Renal cortex interstitium (tissue), 15 donors: ENCODE measurements at places on chromosomes 2 and 18.

DNA sequence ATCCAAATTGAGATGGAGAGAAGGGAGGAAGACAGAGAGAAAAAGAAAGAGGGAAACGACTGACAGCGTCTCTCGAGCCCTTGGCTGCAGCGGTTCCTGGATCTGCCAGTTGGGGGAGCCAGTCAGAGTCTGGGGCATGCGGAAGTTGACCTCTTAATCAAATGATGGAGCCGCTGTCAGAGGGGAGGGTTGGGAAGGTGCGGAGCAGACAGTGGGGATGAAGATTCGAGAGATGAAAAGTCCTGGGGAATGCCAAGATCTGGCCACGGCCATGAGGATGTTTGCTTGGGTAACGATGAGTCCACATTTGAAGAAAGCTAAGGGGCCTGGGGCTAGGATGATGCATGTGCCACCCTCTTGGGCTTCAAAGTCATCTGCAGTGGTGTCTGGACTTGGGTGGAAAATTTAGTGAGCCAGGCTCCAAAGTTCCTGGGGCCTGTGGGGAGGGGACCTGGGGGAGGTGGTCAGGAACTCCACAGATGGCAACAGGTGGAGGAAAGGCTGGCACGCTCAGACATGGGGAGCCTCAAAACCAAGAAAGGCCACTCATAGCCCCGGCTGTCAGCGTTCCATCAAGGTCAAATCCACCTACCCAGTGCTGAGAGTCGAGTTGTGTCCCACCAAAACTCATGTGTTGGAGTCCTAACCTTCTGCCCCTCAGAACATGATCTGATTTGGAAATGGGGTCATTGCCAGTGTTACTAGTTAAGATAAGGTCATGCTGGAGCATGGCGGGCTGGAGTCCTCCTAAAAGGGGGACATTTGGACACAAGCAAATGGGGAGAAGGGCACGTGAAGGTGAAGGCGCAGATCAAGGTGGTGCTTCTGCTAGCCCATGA lies 200.1 kb downstream of the NDUFA10 start:
- DNase-seq = no peak

DNA sequence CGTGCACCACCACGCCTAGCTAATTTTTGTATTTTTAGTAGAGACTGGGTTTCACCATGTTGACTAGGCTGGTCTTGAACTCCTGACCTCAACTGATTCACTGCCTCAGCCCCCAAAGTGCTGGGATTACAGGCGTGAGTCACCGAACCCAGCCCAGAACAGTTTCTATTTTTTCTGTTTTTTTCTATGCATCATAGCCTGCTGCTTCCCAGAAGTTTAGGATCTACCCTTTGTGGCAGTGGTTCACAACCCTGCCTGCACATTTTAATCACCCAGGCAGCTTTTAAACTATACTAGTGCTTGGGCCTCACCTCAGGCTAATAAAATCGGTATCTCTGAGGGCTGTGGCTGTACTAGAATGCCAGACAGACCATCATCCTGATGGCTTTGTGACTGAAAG lies 39.7 kb upstream of the SOCS6 start:
- DNase-seq = no peak

DNA sequence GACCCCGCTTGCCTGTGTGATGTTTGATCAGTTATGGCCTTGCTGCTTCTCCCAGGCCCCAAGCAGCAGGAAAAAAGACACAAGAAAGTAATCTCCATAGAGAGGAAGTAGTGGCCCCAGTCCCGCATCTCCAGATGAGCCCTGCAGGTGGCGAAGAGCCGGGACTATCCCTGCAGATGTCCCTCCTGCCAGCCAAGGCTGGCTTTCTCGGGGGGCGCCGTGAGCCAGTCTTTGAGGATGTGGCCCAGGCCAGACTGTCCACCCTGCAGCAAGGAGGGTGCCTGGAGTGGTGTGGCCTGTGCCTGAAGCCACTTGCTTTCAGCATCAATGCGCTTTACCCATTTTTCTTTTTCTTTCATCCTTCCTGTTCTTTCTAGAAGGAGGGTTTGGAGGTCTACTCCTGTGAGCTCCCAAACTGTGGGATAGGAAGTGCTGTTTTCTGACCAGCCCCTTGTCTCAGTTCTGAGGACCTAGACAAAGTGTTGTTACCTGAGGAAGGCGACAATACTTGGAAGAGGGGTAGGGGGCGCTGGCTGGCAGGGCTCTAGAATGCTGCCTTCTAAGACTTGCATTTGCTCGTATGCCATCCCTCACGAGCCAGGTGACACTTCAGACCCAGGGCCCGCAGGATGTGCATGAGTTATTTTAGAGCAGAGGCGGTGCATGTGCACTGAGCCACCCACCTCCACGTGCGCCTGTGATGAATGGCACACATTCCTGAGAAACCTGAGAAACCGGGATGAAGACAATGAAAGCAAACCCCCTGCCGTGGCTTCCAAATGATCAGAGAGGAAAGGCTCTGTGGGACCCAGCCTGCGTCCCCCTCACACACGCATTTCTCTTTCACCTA lies 255.8 kb downstream of the FBXO15 start:
- DNase-seq = peak; percentile 64

DNA sequence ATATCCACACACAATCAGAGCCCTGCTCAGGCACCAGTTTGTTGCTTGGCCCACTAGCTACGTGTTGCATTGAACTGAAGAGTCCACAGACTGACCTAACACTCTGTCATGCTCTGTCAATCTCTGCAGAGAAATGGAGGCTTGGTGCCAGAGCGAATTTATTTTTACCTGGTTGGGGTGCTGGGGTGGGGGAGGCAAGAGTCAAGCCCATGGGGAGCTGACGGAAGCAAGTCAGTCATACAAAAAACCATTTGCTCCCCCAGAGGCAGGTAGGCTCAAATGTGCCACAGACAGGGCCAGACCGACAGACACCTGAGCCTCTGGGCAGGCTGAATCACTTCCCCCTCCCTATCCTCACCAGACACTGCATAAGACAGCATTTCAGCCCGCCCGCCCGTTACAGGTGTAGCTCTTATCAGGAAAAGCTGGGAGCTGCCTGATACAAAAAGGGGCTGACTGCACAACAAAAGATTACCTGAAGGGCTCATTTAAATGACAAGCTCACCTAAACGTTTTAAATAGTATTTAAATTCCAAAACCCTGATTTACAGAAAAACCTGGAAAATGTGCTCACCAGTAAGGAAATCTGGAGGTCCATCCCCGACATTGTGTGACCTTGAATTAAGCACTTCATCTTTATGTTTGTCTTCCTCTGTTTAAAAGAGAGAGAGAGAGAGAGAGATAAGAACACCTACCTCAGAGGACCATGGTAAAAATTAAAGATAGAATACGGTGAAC lies 2.1 kb upstream of the PCBP1 start:
- DNase-seq = no peak
